Stimulated activated CD4-positive, alpha-beta T cell treated with anti-CD3 and anti-CD28 coated beads, Interleukin-1b, Interleukin-23, amount 100 ng/mL, for 1 hour (primary cell): ENCODE measurements at places on chromosomes 6 and 20.

DNA sequence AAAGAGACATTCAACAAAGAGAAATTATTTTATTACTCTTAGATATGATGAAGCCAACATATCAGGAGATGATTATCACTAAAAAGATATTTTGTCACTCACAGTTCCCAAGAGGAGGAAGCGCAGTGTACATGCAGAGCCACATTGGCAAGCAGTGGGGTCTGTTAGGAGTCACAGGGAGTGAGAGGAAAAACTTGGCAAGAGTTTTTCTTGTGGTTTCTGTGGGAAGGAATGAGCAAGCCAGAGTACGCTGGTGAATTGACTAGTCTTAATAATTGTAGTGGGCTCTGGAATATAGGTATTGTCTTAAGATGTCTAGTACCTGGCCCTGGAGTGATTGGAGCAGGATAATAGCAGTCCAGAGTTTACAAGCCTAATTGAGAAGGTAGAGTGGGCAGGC lies 1095.2 kb downstream of the GRIK2 start:
- DNase-seq, result no peak

- DNase-seq, result no peak
Measured at GRCh38 chr6:125843593-125843992, 52.8 kb downstream of the NCOA7 start.

DNA sequence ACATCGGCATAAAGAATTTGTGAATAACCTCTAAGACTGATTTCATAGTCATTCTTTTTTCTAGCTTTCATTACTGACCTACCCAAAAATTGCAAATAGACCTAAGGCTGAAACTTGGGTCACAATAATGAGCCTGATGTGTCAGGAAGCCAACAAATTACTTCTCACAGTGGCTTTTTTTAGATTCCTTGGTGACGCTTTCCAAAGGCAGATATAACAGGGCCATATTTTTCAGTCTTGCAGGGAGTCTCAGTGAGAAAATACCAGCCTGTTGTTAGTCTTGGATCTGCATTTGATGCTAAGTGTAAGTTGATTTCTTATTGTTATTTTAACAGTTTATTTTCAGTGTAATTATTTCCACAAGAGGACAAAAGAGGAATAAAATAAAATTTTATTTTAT lies 179.7 kb downstream of the KHDC1L start:
- no peak for DNase-seq

DNA sequence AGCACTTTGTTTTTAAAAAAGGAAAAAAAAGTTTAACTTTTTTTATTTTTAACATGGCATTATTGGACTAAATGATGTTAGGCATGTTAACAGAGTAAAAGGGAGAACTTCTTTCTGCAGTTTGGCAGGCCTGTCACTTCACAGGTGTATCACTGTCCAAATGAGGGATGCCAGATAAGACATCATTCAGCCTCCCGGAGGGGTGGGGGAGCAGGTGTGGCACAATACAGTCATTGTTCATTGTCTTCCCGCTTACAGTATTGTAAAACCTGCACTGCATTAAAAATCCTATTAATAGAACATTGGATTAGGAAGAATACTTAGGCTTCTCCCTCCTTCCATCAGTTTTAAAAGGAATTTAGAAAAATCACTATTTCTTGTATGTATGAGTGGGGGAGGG lies 80.7 kb downstream of the CARMIL1 start:
- DNase-seq, result no peak
